ENCODE measurements at places on chromosomes 7 and 10.
A peak's percentile ranks its signal among the peaks of the same experiment; 100 is the strongest.

GRCh38 chr7:158991824-158992621 is 135.7 kb downstream of the DYNC2I1 start:
- no peak for DNase-seq

DNA sequence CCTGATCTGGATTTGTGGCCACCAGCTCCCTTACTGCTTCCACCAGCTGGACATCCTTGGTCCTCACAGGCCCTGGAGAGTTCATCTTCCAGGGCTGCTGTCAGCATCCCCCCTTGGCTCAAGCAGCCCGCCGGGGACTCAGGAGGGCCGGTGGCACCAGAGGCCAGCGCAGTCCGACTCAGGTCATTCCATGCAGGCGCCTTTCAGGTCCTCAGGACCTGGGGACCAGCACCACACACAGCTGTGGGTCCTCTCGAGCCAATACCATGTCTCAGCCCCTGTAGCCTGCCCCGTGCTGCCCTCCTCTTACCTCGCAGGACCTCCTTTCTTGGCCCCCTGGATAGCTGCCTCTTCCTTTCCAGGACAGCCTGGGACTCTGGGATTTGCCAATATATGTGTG is 145.5 kb downstream of the BMS1 start:
- no peak for DNase-seq

DNA sequence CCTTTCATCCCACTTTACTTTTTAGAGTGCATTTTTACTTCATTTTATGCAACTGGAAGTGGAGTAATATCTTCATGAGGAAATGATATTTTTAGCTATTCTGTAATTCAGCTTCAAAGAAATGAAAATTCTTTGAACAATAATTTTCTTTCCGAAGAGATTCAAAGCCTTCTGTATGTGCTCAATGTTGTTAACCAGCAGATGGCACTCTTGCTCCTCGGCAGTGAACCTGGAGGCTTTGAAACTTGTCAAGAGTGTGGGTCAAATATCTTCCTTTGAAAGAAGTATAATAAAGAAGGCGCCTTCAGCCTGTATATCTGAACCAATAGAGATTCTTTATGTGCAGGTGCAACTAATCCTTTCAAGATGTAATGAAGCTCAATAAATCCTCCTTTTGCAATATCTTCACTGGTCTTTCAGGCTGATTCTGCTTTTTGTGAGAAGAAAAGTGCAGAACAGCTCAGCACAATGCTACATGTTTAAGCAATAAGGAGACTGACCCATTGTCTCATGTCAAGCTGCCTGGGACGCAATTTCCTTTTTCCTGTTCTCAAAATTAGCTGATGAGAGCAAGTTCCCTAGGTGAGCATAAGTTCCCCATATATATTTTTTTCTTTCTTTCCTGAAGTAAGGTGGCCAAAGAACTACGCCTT is 258.4 kb downstream of the SEMA3A start:
- peak; percentile 32 for DNase-seq

GRCh38 chr10:88828310-88828709 is 23.3 kb downstream of the ANKRD22 start:
- no peak for DNase-seq

GRCh38 chr10:70887804-70888800 is at the start of gene PCBD1:
PCBD1 (minus strand) TSS chr10:70888565; CDS start chr10:70888533, 32 bp downstream.
- DNase-seq: peak; percentile 88

DNA sequence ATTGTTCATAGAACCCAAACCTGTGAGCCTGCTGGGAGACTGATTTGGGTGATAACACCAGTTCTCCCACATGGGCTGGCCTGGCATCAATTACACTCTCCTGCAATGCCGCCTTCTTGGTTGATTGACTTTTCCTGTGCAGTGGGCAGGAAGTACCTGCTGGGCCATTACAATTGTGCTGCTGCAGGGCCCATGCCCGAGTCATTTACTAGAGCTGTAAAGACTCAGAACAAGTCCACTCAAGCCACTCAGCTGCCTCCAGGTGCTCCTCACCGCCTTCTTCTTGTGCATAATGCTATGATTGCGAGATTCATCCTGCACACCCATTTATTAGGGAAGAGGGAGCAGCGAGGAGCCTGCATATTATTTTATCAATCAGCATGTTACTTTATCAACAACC is 264.0 kb downstream of the TCERG1L start:
- no peak for DNase-seq

GRCh38 chr10:34736976-34737771 is 77.9 kb downstream of the PARD3 start:
- no peak for DNase-seq

- DNase-seq: peak; percentile 73
These were observed 196.0 kb downstream of the RNLS start for GRCh38 chr10:88386821-88387773.

DNA sequence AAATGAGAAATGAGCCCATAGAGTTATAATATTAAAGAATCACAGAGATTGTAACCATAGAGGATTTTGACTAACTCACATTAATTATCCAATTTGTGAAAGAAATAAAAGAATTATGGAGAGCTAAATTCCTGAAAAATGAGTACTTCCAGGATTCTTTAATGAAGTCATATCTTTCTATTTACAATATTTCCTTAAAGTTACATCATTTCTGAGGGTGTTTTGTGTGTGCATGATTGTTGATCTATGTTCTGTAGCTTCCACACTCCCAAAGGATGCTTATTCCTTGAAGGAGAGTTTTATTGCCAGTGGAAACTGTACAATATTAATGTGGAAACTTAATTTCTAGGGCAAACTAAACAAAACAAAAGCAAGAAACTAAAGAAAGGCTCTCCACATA is 299.6 kb downstream of the MDFIC start:
- DNase-seq: no peak

GRCh38 chr10:122148876-122149560 is 122.1 kb upstream of the BTBD16 start:
- DNase-seq: peak; percentile 28

- no peak for DNase-seq
These were observed 49.8 kb downstream of the STK31 start for GRCh38 chr7:23759671-23760391.

DNA sequence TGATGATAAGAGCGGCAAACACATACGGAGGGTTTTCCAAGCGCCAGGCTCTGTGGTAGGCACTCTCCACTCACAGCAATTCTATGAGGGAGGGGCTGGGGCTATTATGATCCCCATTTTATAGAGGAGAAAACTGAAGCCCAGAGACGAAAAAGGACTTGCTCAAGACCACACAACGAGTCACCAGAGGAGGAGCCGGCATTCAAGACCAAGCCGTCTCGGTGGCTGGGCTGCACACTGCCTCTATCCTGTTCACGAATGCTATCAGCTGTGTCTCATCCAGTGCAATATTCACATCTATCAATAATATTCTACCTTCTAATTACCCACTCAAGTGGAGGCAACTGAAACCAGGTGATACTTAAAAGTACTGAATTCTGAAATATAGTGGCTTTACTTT is 67.8 kb upstream of the NMT2 start:
- no peak for DNase-seq

DNA sequence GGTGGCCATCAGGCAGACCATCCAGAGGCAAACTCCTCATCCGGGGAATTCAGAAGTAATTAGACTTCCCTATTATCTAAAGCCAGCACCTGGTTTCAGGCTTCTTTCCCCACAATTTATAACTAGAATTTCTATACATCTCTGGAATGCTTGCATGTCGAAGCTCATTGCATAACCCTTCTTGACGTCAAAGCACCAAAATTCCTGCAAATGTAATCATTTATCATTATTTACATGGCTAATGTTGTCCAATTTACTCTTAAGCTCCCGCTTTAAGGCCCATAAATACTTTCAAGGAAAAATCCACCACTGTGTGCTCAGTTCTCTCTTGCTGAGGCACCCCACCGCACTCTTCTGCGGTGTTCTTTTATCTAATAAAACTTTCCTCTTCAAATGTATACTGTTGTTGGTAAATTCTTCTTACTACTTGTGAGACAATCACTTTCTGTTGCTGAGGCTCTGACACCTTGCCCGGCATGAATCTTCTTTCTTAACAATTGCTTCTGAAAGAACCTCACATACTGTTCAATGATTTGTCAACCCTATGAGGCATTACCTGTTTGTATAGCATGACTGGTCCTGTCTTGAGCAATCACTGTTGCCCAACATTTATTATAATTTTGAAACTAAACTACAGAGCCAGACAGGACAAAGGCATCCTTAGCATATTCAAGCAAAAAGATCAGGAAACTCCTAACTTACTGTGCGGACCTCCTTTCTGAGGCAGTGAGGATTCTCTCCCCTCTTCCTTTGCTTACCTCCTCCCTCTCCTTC is 17.4 kb upstream of the GPR141 start:
- DNase-seq: no peak

DNA sequence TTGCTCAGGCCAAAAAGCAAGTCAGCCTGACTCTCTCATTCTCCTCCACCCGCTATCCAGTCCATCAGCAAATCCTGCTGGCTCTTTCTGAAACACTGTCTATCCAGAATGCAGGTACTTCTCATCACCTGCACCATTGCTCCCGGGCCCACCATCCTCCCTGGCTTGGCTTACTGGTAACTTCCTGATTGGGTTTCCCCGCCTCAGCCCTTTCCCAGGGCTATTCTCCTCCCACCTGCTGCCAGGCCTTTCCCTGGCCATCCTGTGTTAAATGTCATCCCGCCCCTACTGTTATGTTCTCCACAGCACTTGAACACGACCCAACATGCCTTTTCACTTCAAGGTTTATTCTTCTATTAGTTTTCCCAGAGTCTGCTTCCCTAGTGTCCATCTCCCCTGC is 124.0 kb downstream of the CNNM2 start:
- DNase-seq: no peak
